Activated gamma-delta T cell treated with Interleukin-2 at 50 U/mL for 16 hours (primary cell): ENCODE measurements at places on chromosomes 3 and 15.
A peak's percentile ranks its signal among the peaks of the same experiment; 100 is the strongest.

DNA sequence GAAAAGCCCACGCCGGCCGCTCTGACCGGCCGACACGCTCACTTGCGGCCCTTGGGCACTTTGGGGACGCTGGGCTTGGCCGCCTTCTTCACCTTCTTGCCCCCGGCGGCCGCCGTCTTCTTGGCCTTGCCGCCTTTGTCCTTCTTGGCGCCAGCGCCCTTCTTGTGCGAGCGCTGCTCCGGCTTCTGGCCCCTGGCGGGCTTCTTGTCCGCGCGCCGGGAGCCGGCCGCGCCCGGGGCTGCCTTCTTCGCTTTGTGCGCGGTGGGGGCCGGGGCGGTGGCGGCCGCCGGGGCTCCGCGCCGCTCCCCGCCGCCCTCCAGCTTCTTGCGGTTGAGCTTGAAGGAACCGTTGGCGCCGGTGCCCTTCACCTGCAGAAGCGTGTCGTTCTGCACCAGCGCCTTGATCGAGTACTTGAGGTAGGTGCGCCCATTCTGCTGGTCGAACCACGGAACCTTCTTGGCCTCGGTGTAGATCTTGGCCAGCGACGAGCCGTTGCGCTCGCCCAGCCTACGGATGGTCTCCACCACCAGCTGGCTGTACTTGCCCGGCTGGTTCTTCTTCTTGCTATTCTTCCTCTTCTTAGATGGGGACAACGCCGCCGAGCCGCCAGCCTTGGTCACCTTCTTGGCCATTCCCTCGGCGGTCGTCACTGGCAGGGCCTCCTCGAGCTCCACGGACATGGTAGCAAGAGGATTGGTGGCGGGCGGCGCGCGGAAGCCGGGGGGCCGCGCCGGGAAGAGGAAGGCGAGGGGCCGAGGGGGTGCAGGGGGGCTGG lies 36.7 kb downstream of the HMCES start:
- peak; percentile 17 for DNase-seq

DNA sequence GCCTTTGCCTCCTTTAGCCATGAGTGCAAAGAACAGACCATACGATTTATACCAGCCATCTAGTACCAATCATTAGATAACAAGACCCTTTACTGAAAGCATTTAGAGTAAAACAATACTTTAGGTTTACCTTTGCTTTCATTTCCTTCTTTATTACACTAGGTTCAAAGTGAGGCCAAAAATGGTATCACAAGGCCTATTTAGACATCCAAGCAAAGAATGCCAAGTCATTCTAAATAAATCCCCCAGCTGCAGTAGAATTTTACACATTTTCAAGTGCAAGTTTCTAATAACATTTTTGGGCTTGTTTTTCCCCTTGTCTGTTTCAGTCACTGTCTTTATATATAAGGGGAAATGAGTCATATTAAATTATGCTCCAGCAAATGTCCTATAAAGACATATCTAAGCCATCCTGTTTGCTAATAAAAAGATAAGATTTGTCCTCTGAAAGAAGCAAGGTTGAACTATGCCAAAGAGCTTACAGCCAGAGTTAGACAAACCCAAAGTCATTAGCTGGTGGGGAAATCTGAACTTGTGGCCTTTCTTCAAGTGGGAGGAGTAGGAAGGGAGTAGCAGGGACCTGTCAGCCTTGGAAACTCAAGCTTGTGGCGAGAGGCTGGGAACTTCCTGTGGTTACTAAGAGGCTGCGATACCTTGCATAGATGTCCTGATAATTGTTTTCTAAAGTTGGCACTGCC lies 232.7 kb downstream of the MECOM start:
- no peak for DNase-seq

DNA sequence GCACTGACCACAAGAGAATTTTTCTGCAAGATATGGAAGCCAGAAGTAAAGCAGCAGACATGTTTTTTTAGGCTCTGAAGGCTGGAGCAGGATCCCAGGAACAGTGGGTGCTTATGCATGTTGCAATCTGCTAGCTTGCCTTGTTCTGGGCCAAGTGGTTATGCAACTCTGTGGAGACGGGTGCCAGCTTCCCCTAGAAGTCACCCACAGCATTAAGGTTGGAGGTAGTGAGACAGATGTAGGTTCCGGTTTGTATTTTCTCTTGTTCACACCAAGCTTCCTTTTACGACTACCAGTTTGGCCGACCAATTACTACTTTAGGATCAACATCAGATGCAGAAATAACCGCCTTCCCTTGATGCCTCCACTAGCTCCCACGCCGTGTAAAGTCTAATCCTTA lies 11.1 kb downstream of the DPH3 start:
- no peak for DNase-seq

- no peak for DNase-seq
Measured at GRCh38 chr15:26870346-26870745, 3.5 kb downstream of the GABRA5 start.

GRCh38 chr15:99123713-99124451 lies 19.0 kb downstream of the SYNM start:
- no peak for DNase-seq

DNA sequence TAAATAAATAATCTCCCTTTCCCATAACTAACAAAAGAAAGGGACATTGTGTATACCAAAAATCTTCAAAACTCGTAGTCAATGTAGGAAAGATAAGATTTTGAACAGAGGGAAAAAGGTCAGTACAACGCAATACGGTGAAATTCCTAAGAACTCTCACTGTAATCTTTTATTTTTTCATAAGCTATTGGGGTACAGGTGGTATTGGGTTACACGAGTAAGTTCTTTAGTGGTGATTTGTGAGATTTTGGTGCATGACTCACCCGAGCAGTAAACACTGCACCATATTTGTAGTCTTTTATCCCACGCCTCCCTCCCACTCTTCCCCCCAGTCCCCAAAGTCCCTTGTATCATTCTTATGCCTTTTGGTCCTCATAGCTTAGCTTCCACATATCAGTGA lies 718.0 kb downstream of the TBL1XR1 start:
- no peak for DNase-seq

- DNase-seq, result no peak
Measured at GRCh38 chr3:58521336-58521670, 15.7 kb downstream of the ACOX2 start.

GRCh38 chr15:74184582-74185091 lies 11.1 kb downstream of the ISLR start:
- no peak for DNase-seq

- no peak for DNase-seq
Measured at GRCh38 chr3:4778119-4778518, 201.1 kb upstream of the BHLHE40 start.

- DNase-seq, result no peak
Measured at GRCh38 chr15:42737529-42738328, 801 bp upstream of the CDAN1 start.

GRCh38 chr3:39114456-39114855 lies 7.0 kb downstream of the TTC21A start:
- no peak for DNase-seq
